ENCODE measurements at places on chromosomes 4 and X. TPM values are rescaled to one million over a fixed set of nuclear protein-coding genes. Genes with fewer than 3 reads are reported as not detected.

FGD1 gene
- 2.3 TPM for total RNA-seq

HGFAC gene
- total RNA-seq, result 0.91 TPM

CHRDL1 gene
- not detected for total RNA-seq

HSFX2 gene
- 0.32 TPM for total RNA-seq

CXCR3 gene
- not detected for total RNA-seq

SLITRK4 gene
- total RNA-seq, result 36.1 TPM

PRR32 gene
- total RNA-seq, result not detected

SOWAHD gene
- not detected for total RNA-seq

IL21 gene
- not detected for total RNA-seq

GPR78 gene
- total RNA-seq, result not detected

All from epithelial cell of umbilical artery (primary cell).